ENCODE measurements at places on chromosomes 3 and 15.
A peak's percentile ranks its signal among the peaks of the same experiment; 100 is the strongest.

GRCh38 chr15:53307952-53308624 is 451.4 kb downstream of the WDR72 start:
- DNase-seq, result no peak

DNA sequence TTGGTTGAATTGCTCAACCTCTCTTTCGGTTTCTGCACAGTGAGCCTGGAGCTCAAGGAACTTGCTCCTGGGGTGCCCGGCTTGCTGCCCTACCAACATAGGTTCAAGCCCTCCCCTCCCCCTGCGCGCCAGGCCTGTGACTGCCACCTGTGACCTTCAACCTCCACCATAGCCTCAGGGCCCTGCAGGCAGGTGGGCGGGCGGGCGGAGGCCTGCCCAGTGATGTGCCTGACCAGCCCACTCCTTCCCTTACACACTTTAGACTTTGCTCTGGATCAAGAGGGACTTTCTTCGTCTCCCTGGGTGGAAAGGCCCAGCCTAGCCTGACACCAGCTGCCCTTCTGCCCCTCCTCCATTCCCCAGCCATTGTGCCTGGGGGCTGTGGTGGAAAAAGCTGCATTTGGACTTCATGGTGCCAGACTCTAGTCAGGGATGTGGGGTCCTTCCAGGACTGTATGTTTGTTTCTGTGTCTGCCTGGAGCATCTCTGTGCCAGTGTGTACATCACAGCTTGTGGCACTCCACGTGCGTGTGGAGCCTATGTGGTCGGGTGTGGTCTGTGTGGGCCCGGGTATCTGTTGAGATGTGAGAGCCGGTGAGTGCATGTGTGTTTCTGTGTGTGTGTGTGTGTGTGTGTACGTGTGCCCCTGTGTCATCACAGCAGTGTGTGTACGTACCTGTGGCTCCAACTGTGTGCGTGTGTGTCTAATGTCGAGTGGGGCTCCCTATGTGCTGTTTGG is 9.5 kb downstream of the PRKCD start:
- no peak for DNase-seq

DNA sequence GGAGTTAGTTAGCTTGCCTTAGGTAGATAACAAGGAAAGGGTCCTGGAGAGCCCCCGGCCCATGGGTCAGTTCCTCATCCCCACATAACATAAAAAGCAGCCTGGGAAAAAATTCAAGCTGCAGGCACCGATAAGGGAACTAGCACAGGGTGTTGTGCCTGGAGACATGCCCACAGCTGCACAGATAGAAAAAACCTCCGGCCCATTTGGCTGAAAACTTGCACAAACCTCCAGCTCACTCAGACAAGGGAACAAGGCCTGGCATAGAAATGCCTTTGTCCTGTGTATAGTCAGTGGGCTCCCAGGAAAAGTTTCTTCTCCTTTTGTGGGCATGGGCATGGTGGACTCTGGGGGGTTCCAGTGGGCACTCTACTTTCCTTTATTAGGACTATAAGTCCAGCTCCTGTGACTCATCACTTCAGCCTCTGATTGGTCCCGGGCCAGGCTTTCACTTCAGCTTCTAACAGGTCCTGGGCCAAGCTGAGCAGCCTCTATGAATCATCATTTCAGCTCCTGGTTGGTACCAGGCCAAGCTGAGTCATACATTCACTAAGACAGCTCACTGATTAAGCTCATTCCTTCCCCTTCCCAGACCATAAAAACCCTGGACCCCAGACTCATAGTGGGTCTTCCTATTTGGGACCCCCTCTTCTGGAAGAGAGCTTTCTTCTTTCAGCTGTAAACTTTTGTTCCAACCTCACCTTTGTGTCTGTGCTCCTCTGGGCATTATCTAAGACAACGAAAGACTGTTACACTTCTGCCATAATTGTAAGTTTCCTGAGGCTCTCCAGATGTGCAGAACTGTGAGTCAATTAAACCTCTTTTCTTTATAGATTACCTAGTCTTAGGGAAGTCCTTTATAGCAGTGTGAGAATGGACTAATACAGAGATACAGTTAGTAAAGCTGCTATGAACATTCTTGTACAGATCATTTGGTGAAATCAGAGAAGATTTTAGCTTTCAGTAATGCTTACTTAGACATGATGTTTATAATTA is 348.0 kb upstream of the DPPA4 start:
- peak; percentile 55 for DNase-seq

GRCh38 chr3:45544024-45544716 is 50.4 kb upstream of the LIMD1 start:
- no peak for DNase-seq

GRCh38 chr3:185586686-185587039 is 568 bp downstream of the SENP2 start:
- no peak for DNase-seq

DNA sequence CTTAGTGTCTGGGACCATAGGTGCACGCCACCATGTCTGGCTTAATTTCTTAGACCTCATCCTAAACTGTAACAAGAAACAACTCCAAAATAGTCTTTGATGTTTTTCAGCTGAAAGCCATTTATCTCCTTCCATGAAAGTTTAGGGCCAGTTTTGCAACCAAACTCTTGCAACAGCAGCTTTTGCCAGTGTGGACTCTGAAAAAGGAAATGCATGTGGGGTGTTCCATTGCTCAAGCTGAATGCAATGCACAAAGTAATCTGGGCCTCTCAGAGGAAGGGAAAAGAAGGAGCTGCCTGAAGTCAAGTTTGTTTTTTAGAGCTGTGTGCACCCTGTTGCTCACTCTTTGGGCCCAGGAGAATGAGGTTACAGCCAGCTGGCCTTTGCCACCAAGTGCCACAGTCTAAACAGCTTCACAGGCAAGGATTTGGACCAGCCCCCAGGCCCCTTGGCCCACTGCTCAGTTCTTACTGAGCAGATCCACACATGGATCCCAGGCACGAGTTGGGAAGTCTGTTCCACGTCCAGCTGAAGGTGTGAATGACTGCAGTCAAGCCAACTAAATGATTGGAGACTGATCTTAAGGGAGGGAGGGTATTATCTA is 212.3 kb upstream of the LRRFIP2 start:
- DNase-seq, result no peak

DNA sequence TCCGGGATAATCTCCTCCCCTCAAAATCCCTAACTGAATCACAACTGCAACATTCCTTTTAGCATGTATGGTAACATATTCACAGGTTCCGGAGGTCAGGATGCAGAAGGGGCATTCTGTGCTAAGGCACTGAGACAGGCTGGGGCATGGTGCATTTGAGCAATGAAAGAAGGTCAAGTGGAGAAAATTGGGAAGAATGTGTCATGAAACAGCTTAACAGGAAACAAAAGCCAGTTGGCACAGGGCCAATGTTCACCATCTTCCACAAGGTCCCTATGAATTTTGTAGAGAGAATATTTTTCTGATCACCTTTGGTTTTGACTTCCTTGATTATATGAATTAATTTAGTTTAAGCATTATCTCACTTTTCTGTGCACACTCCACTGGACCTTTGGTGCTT is 587.7 kb upstream of the NR2F2 start:
- DNase-seq, result no peak

DNA sequence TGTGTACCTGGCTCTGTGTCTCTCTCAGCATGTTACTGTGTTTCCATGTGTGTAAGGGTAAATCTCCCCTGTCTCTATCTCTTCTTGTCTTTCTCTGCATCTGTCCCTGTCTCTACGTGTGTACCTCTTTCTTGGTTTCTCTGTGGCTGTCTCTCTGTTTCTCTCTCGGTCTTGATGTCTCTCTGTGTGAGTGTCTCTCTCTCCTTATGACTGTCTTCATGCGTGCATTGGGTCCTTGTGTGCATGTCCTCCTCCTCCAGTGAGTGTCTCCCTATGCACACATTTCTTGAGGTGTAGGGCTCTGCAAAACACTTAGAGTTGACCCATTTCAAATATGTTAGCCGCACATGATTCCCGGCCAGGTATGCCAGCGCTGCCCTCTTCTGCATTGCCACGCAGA is 903.3 kb upstream of the CFAP20DC start:
- DNase-seq, result no peak

All from ELF-1 (cell line).